ENCODE measurements at places on chromosomes 2 and 18.

DNA sequence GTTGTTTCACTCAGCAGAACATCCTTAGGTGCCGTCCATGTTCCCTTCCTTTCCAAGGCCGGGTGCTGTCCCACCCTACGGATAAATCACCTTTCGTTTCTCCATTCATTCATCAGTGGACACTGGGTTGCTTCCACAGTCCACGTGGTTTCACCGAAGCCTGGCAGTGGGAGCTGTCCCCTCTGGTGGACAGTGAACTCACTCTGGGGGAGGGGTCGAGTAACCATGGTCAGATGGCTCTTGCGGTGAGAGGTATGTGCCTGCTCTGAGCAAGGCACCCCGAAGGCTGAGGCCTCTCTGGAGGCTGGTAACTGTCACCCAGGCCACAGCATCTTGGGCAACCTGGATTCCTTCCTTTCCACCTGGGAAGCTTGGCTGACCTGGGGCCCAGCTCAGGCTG, 61.5 kb upstream of the TWIST2 start:
- DNase-seq, result no peak

DNA sequence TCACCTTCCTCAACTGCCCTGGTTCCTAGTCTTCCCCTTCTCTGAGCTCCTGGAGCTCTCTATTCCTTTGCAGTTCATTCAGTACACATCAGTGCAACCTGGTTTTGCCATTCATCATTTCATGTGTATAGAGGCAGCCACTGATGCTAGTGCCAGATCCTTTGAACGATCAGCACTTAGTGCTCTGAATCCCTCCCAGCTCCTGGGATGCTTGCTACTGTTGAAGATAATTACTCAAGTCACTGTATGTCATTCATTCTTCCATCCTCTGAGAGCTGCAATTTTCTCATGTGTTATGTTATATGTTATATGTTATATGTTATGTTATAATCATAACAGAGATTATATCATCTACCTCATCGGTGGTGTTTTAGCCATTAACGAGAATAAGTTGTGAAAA, 98.5 kb upstream of the UXS1 start:
- no peak for DNase-seq

DNA sequence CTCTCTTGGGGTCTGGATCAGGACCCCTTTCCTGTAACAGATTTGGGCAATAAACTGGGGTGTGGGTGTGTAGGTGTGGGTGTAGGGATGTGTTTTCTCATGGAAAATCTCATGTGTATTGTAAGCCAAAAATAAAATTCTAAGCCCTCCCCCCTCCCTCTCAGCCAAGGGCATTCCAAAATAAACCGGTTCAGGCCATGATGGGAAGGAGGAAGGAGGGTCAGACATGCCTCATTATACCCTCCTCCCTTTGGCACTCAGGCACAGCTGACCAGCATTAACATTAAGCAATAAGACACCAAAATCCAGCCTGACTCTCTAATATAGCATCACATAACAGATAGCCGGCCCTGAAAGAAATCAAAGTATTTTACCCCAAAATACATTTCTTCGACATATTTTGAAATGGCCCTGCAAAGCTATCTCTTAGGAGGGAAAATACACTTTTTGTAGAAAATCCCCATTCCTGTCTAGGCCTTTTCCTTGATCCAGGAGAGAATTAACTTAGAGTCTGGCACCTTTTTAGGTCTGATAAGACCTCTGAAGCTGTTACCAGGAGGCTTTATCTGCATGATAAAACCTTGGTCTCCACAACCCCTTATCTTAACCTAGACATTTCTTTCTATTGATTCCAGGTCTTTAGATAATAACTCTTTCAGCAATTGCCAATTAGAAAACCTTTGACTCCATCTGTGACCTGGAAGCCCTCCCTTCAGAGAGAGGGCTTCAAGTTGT, 128.7 kb upstream of the COL5A2 start:
- no peak for DNase-seq

DNA sequence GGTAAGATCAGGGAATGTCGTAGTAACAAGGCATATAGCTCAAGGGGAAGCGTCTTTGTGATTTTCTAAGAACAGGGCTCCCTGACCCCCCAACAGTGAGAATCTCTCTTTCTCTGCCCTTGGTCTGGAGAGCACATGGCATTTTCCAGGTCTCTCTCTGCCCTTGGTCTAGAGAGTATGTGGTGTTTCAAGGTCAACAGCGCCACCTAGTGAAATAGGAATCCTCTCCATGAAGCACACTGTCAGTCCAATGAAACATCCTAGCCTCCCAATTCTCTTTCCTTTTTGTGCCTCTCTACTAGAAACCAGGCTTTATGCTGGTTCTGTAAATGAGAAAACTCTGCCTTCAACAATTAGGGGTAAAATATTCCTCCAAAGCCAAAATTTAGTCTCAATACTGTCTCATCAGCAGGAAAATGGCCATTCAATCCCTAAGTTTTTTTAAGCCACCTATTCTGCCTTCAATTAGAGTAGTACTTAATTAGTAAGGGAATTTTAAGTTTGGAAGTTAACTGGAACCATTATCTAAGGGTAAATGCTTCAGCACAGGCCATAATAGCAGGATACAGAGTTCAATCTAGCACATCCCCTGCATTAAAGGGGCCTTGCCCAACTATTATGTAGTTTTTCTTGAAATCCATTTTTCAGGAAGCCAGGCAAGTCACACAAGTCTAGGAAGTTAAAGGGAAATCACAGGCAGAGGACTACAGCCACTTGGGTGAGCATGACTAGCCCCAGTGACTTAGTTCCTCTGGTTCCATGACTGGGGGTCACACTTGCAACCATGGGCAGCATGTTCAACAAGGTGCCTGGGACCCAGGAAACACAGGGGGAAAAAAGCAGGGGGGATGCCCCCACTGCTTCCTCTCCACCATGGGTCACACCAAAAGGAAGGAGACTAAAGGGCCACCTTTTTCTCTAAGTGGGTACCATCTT, 12.4 kb downstream of the DYM start:
- peak; percentile 57 for DNase-seq

DNA sequence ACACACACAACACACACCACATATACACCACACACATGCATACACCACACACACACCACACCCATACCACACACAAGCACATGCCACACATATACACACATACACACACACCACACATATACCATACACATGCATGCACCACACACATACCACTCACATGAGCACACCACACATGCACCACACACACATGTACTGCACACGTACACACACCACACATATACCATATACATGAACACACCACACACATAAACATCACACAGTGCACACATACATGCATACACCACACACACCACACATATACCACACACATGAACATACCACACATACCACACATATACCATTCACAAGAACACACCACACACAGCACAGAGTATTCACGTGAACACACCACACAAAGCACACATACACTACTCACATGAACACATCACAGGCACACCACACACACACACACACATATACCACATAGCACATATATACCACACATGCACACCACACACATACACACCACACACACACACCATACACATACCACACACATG, 219.9 kb upstream of the RAB6C start:
- DNase-seq, result no peak

GRCh38 chr18:55513161-55513560, 74.8 kb downstream of the TCF4 start:
- no peak for DNase-seq

DNA sequence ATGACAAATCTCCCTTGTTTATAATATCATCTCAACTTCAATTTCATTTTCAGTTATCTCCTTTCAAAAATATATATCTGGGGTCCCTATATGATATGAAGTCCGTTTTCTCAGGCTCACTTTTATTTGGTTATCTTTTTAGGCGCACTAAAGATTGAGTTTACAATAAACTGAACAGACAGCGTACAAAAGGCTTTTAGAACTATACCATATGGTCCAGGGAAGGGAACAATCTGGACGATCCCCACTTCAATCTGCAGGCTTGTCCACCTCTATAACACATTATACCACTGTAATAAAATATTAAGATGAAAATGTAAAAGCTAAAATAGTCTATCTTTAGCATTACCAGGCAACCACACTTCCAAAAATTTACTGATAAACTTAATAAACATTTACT, 289.9 kb downstream of the ZEB2 start:
- peak; percentile 63 for DNase-seq

- DNase-seq, result no peak
Measured at GRCh38 chr18:41809652-41810051, 145.4 kb upstream of the PIK3C3 start.

GRCh38 chr2:28665041-28665704, 86.5 kb upstream of the PPP1CB start:
- DNase-seq, result peak; percentile 76

DNA sequence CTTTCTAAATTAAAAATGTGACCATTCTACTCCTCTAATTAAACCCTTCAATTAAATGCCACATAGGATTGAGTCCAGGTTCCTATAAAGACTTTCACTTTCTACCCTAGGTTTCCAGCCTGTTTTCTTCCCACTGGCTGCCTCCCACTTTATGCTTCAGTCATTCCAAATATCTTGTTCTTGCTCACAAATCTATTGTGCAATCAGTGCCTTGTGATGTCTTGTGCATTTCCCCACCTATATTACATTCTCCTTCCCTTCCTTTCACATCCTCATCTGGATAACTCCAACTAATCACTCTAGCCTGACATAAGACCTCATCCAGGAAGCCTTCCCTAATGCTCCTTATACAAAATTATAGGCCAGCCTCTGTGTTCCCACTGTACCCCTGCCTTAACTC, 281.7 kb upstream of the LRATD1 start:
- DNase-seq, result no peak

DNA sequence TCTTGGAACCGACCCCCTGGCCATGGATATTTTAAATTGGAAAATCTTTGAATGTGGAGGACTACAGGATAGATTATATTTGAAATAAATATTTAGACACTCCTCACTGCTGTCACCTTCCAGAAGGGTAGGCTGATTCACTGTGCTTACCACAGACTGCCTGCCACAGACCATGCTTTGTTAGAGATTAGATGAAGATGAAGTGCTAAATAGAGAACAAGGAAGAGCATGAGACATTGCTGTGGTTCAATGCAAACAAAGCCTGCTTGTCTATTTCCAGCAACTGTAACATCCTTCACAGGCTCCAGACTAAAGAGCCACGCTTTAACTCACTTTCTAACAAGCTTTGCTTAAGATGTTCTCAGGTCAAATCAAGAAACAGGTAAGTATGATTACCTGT, 81.0 kb upstream of the TMEM17 start:
- no peak for DNase-seq

DNA sequence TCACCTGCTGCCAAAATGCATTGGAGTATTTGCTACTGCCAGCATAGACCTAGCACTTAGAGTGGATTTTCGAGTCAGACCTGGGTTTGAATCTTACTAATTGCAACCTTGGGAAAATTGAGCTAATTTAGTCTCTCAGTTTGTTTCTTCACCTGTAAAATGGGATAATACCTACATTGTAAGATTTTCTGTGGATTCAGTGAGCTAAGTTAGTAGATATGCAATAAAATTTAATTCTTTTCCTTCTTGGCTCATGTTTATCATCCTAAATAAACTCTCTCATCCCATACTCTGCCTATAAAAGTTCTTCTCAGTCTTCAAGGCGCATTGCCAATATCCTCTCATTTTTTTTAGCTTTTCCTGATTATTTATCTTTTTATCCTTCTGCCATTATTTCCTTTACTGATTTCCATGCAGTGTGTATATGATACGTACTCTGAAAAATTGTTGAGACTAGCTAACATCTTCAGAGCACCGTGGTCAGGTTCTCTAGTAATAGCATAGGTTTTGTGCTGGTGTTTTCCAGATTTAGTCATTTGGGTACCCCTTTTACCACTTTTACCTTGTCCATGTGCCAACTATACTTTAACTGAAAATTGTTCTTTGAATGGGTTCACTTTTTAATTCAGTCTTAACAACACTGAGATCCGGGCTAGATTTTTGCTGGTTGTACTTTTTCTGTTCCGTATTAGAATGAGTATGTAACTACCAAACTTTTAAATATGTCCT, 7.3 kb downstream of the CEP192 start:
- DNase-seq, result no peak

DNA sequence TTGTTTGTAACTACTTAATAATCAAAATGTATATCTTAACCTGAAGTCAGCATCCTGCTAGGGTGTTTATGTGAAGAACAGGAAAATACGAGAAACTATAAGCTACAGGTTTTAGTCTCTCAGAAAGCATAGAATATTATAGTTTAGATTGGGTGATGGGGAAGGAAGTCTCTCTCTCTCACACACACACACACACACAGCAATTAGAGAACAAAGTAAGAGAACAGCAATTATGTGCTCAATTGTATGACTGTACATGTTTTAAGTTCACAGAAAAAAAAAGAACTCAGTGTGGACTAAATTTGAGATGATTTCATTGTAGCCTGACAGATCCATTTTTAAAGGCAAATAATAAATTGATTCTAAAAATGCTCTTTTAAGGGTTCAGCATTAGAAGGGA, 94.3 kb upstream of the ZNF516 start:
- no peak for DNase-seq

- DNase-seq, result peak; percentile 32
Measured at GRCh38 chr2:26942543-26943295, 27.7 kb upstream of the MAPRE3 start.

DNA sequence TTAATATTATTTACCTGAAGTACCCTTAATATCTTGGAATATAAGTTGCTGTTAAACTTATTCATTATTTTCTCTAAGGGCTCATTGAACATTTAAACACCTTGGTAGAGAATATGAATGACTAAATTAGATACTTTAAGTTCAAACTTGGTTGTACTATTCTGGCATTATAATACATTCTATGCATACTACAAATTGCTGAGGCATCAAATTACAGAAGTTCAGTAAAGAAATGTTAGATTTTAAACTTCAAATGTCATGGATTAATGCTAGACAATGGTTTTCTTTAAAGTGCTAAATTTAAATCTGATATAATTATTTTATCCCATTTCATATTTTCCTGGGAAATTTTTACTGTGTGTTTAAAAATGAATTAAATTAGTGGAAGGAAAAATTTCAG, 63.1 kb downstream of the CDCA7 start:
- DNase-seq, result no peak

DNA sequence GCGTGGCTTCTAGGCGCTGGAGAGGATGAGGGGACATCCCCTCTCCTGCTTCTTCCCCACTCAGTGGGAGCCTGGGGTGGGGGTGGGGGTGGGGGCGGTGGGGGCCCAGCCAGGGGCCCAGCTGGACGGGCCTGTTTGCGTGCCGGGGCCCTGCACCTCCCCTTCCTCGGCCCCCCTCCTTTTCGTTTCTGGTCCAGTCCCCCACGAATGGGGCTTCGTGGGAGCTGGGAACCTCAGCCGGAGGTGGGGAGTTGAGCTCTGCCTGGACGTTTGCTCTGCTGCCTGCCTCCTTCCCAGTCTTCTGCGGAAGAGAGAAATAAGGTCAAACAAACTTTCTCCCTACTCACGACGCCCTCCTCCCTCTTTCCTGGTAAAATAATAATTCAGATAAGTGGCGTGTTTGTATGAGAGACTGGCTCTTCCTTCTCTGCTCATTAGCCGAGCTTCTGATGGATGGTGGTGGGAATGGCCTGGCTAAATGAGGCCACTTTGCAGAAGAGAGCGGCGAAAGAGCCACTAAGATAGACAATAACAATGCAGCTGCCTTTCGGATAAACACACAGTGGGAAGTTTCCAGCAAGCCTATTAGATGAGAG, 782 bp downstream of the MTA3 start:
- no peak for DNase-seq

- DNase-seq, result no peak
Measured at GRCh38 chr2:241777686-241778627, 1.3 kb downstream of the GAL3ST2 start.

Data from NCI-H1694 (cell line).